Cerebellar cortex (tissue), 1 donor: ENCODE measurements at places on chromosomes 1 and 21.

GRCh38 chr1:237492359-237492758 lies 398.4 kb downstream of the ZP4 start:
- peak; percentile 16 for DNase-seq

- no peak for DNase-seq
Observed at GRCh38 chr1:83998498-83999315, at the start of gene TTLL7. Gene TTLL7 (minus strand): TSS chr1:83999132. CDS start chr1:83952211, 46,921 bp downstream.

DNA sequence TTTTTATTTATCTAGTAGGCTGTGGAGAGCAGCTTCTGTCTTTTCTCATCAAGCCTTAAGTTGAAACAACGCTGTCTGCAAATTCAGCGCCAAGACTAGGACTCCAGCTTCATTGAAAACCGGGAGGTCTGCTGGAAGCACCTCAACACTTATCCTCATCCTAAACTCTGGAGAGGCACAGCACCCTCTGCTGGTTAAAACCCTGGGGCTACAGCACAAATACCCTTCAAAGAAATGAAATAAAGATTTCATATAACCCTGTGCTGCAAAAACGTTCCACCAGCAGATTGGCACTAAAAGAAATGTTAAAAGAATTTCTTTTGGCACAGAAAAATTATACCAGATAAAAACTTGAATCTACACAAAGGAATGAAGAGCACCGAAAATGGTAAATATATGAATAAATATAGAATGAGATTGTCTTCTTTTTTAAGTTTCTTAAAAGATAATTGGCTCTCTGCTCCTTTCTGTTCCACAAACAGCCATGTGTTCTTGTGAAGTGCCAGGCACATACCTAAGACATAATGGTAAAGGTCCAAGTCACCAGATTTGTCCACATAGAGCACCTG lies 227.7 kb upstream of the SAMSN1 start:
- peak; percentile 14 for DNase-seq

DNA sequence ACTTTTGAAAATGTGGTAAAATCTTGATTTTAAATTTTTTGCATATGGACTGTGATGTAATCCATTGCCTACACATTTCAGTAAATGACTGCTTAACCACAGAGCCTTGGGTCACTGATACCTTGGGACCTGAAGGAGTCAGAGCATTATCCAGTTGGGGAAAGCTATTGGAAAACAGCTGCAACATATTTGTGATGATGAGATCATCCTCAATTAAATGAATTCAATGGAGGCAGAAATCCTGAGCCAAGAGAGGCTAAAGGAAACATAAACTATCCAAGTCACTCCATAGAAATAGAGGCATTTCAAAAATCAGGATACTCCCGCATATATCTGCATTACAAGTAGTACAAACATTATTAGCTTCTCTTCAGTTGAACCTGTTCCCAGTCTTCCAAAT lies 99.8 kb upstream of the PRMT6 start:
- no peak for DNase-seq

- peak; percentile 1 for DNase-seq
Observed at GRCh38 chr1:168803806-168804510, 75.0 kb upstream of the DPT start.
